ENCODE measurements at places on chromosomes 6 and 20.

DNA sequence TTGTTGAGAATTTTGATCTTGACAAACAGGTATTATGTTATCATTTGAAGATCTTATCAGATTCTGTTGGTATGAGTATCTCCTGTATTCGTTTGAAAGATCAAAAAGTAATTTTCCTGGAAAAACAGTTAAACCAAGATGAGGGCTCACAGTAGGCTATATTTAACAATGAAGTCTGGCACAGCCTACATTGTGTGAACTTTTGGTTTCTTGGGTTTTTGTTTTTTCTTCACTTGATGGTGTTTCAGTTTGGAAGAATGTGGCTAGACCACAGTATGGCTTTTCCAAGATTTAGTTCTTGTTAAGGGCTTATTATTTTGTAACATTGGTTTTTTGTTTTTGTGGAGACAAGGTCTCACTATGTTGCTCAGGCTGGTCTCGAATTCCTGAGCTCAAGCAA is 306.4 kb downstream of the CDKAL1 start:
- no peak for DNase-seq

DNA sequence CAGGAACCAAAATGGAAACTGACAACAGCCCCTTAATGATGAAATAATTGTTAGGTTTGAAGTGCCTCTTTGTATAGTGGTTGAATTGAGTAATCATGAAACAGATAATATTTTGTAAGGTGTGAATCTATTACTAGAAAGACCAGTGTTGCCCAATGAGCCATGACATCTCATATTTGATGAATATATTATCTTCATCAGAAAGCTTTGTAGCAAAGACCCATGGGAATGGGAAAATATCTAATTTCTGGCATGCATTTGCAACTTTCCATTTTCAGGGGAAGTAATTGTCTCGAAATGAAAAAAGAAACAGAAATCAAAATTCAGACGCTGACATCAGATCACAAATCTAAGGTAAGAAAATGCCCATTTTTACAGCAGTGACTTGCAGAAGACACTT is 57.3 kb upstream of the LAMP5 start:
- no peak for DNase-seq

DNA sequence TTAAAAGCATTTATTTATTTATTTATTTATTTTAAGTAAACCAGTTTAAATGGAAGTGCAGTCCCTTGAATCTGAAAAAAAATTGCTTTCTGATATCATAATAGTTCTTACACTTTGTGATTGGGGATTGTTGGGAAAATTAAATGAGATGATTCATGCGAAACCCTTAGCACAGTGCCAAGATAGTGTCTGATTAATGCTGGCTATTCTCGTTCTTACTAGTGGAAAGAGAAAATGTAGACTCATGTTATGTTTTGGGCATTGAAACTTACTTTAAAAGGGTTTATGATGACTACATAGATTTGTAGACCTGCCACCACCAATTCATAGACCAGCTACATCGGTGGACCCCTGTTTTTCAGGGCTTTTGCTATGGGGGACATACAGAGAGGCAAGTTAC is 229.2 kb upstream of the ZFP64 start:
- DNase-seq, result no peak

DNA sequence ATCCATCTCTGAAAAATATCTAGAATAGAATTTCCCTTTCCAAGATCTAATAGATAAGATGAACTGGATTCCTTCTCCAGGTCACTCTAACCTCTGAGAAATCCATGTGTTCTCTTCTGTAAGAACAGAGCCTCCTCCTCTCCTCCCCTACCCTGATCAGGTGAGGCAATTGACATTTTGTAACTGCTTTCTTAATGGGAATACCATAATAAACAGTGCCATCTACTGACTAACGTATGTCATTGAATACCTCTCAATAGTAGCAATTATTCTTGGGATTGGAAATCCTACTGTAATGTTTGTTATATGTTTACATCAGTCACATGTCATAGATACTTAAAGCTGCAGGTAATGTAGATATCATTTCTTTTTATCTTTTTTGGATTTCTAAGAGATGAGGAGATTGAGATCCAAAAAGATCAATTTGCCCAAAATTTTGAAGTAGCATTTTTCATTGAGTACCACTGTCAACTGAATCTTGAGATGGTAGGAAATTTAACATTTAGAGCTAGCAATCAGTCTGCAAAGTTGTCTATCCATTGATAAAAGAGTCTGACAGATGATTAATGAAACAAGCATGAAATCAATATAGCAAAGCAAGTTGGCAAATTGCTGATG is 365.8 kb upstream of the HSF2 start:
- DNase-seq, result peak; percentile 40

- no peak for DNase-seq
These were observed 7.5 kb upstream of the GGTLC1 start for GRCh38 chr20:23995905-23996666.

- DNase-seq, result no peak
These were observed 409.7 kb downstream of the CDKAL1 start for GRCh38 chr6:20943922-20944321.

DNA sequence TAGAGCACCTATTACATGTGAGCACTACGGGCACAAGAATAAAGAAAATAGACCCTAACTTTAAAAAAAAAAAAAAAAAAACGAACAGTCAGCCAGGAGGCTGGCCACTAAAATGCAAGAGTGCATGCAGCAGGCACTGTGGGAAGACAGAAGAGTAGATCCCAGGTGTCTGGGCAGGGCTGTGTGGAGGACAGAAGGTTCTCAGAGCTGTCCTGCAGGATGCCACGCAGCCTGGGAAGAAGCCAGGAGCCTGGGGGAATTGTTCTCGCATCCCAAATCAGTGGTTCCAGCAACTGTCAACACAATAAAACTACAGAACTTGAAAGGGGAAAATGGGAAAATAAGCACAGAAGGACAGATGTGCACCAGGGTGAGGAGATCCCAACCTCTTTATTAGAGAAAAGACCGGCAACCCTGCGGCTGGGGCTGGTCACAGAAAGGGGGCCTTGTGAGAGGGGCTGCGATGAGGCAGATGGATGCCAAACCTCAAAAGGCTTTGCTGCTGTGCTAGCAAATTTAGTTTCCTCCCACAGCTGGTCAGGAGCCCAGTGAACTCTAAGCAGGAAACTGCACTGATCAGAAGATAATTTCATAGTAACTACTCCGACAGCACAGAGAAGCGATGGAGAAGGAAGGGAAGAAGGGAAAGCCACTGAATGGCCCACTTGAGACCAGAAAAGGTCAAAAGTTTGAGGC is 30.9 kb downstream of the MAP3K5 start:
- DNase-seq, result no peak

GRCh38 chr6:33786736-33787135 is 2.2 kb downstream of the LEMD2 start:
- no peak for DNase-seq

DNA sequence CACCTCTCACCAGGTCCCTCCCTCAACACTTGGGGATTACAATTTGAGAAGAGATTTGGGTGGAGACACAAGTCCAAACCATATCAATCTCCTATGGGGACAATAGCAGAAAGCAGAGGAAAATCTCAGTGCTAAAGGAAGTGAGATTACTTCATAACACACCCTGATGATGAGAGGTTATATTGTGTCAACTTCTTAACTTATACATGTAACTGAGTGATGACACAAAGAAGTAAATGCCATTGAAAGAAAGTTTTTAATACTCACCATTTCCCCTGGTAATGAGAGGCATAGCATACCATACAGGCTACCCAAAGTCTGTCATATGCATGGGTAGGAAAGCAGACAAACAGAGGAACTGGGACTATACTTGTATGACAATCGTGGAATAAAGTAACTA is 137.2 kb downstream of the MMUT start:
- no peak for DNase-seq

DNA sequence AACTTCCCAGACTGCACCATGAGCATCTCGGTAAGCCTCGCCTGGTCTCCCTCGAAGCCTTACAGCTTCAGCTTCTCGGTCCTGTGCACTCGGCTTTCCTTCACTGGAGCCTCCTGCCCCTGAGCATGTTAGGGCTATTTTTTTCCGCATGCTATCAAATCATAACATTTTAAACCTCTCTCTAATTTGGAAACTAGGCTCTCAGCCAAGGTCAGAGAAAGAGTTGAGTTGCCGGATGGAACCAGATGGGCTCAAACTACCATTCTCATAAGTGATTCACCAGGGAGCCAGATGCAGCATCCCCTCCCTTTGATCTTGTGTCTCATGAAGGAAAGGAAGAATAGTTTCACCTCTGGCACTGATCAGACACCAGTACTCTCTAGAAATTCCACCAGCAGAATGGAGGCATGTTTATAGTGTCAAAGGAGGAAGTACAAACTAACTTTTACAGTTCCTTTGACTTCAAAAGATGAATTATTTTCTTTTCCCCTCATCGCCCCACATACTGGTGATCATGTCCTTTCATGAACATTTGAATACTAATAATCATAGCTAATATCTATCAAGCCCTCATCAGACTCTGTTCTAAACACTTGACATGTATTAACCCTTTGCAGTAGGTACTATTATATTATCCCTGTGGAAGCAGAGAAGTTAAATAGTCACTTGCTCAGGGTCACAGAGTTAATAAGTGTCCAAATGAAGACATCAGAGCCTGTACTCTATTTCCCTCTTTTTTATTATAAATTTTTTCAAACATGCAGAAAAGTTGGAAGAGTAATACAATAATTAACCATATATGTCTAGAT is 46.7 kb downstream of the MAP1LC3A start:
- DNase-seq, result no peak

GRCh38 chr6:43868467-43868866 is 98.5 kb downstream of the VEGFA start:
- no peak for DNase-seq

DNA sequence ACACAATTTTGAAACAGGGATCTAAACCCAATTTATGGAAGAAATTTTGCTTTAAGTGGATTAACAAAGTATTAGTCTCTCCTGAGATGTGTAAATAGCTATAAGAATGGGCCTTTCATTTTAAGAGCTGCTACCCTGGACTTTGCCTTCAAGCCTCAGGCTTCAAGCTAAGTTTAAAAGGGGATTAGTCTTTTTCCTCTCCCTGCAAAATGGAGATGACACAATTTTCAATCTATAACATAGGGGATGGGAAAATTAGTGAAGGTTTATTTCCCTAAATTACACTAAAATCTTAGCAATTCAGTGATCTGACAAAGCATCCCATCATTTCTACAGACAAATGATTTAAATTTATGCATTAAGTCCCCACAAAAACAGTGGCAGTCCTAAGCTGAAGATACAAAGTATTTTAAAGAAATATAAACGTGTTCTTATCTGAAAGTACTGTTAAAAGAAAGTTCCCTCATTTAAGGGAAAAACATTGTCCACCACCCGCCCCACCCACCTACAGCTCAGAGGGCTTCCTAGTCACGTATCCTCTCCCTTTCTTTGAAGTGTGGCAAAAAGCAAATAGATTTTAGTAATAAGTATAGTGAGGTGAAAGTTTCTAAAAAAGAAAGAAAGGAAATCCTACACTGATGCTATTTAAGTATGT is 14.5 kb downstream of the ARHGAP18 start:
- no peak for DNase-seq

DNA sequence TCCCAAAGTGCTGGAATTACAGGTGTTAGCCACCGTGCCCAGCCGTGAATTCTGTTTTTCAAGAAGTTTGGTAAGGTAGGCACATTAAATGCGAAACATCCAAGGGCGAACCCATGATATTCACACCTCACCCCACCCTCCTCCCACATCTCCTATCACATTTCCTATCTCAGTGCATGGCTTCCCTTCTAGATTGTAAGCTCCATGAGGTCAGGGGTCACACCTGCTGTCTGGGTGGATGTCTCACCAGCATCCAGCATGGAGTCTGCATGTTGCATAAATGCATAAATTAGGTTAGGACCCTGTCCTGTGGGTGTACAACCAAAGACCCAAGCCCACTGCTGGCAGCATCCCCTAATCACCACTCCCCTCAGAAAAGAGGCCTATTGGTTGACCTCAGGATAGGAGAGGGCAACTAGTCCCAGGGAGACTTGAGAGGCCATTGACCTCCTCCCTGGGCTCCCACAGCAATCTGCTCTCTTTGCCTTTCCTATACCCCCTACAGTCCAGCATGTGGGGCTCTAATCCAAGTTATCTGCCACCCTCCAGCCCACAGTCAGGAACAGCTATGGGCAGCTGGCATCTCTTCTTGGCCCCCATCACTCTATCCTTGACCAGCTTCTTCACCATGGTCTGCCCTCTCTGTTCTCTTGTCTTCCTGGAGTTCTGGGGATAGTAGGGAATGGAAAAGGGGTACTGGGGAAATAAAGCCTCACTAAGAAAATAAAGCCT is 4.2 kb downstream of the PRRT1 start:
- no peak for DNase-seq

GRCh38 chr20:53215166-53215565 is 243.0 kb downstream of the TSHZ2 start:
- no peak for DNase-seq

GRCh38 chr6:106746652-106747051 is 117.3 kb downstream of the QRSL1 start:
- DNase-seq, result no peak

GRCh38 chr6:39104528-39104927 is 10.5 kb downstream of the SAYSD1 start:
- DNase-seq, result no peak

GRCh38 chr6:45574885-45575284 is 197.2 kb upstream of the SUPT3H start:
- DNase-seq, result no peak

DNA sequence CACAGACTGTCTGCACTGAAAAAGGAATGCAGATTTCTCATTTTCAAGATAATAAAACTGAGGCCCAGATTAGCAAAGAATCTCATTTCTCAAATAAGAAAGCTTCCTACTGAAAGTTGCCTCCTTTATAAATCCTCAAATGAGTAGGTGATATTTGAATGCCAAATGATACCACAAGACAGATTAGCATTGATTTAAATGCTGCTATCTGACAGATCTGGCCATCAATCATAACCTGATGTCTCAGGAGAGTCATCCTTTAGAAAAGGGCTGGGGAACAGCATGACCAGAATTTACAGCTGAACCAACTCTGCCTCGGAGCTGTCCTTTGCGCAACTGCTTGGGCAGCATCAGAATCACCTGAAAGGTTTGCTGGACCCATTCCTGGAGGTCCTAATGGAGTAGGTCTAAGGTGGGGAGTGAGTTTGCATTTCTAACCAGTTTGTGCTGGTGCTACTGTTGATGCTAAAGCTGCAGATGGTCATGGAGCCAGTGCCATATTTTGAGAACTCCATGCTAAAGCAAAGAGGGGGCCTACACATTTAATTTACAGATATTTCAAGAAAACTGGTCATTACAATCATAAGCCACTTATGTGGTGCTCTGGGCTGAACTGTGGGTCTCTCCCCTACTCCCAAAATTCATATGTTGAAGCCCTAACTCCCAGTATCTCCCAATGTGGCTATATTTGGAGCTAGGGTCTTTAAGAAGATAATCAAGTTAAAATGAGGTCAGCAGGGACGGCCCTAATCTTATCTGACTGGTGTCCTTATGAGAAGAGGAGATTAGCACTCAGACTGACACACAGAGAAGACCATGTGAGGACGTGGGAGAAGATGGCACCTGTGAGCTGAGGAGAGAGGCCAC is 295.5 kb upstream of the JARID2 start:
- no peak for DNase-seq

DNA sequence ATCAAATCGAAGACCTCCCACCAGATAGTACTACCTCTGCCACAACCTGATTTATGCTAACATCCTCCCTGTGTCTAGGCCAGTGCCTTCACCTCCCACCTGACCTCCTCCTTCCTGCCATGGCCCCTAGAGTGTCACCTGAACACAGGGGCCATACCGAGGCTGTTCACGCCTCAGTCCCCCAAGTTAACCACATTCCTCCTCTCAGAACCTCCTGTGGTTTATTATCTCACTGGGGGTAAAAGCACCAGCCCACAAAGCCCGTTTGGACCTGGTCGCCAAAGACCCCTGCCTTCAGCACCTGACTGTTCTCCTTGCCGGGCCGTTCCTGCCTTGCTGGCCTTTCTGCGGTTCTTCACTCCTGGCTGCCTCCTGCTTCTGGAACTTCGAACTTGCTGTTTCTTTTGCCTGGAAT is 13.7 kb downstream of the MAS1 start:
- DNase-seq, result no peak
